ENCODE measurements at places on chromosomes 1 and 21.

DNA sequence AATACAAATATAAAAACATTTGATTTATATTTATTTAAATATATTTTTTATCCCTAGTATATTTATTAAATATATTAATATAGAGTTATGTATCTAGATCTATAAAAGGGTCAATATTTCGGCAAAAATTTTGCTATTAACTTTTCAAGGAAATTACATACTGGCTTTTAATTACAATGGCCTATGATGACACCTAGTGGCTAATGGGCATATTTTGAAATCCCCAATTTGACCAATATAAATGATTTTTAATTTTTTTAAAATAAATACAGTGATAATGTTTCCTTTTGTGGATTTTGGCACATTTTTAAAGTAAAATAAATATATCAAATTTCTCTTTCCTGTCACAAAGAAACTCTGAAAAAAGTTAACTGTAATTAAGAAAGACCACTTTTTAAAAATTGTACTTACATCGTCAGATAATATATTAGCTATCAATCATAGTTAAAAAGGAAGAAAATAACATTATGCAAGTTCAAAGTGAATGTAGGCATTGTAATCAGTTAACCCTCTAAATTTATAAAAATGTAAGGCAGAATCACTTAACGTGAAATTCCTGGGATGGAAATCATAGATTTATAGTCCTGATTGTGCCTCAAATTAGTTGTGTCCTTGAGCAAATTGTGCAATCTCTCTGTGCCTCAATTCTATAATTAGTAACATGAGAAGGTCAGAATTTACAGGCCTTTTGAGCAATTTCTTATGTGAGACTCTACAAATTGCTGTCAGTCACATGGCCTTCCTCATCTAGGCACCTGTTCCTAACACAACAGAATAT, 25.6 kb upstream of the RGS13 start:
- peak; percentile 39 for DNase-seq

- peak; percentile 35 for DNase-seq
Measured at GRCh38 chr1:154219541-154219940, 1.2 kb upstream of the UBAP2L start.

GRCh38 chr1:77031106-77031662, 163.9 kb downstream of the ST6GALNAC5 start:
- DNase-seq = peak; percentile 87

GRCh38 chr1:156373546-156373945, 4.5 kb downstream of the RHBG start:
- DNase-seq = no peak

- DNase-seq = peak; percentile 58
Measured at GRCh38 chr1:91555821-91556531, 55.3 kb downstream of the CDC7 start.
